Stimulated activated CD4-positive, alpha-beta T cell treated with anti-CD3 and anti-CD28 coated beads, Interleukin-4, amount 100 ng/mL, for 4 hours (primary cell): ENCODE measurements at places on chromosomes 2 and 18.

DNA sequence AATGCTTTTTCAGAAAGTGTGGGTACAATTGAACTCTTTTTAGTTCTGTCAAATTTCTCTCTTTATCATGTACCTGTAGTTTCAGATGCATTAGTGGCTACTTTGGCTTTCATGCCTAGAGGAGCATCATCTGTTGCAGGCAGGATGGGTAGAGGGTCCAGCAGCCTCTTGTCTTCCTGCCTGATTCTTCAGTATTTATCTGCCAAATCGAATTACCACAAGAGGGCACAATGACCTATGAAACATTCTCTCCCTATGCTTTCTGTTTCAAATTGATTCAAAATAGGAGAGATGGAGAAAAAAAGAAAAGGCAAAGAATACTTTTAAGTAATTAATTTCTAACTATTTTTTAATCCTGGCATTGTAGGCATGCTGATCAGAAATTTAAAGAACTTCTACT, 477.2 kb downstream of the TRIB2 start:
- no peak for DNase-seq

DNA sequence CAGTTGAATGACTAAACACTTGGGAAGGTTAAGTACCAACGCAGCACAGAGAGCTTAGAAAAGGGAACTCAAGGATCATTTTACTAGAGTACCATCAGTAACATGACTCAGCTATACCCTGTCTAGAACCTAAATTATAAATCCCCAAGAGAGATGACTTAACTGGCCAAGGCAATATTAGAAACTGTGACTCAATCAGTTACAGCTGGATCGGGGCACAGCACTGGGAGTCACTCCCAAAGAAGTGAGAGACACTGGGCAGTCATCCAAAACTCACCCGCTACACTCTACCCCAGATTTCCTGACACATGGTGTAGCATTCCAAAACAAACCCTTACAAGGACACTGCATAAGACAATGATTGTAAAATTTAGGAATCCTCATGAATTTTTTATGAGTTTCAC, 17.7 kb downstream of the IWS1 start:
- DNase-seq: no peak

GRCh38 chr2:64331849-64332699, 121.9 kb upstream of the LGALSL start:
- no peak for DNase-seq

GRCh38 chr2:237431372-237431771, 17.4 kb upstream of the COL6A3 start:
- no peak for DNase-seq

DNA sequence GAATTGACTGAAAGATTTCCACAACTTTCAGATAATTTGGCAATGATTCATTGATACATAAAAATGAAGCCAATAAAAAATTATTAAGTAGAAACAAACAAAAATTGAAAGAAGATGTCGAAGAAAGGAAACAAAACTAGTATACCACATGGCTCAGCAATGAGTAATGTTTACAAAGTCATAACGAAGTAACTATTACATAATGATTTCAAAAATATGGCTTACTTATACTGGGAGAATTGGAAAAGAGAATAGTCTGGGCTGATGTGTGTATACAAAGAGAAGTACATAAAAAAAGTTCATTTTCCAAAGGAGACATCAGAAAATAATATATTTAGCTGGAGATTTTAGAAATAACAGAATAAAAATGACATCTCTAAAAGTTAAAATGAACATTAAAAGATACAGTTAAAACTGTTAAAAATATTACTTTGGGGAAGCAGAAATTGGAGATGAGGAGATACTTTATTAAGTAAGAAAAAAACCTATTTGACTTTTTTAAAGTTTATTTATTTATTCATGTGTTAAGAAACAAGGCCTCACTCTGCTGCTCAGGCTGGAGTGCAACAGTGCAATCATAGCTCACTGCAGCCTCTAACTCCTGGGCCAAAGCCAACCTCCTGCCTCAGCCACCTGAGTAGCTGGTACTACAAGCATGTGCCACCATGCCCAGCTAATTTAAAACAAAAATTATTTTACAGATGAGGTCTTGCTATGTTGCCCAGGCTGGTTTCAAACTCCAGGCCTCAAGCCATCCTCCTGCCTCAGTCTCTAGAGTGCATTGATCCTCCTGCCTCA, 409.7 kb upstream of the PIK3C3 start:
- no peak for DNase-seq

GRCh38 chr18:62522178-62522503, 684 bp upstream of the ZCCHC2 start:
- DNase-seq: no peak

- peak; percentile 72 for DNase-seq
Measured at GRCh38 chr2:70647873-70648481, 94.4 kb upstream of the TGFA start.
